ENCODE measurements at places on chromosomes 6 and 20. TPM values are rescaled to one million over a fixed set of nuclear protein-coding genes. Genes with fewer than 3 reads are reported as not detected.

The MYLK4 gene
- 0.32 TPM for total RNA-seq

The AGER gene
- 12.0 TPM for total RNA-seq

The PCNA gene
- 161 TPM for total RNA-seq

The STMN3 gene
- total RNA-seq = 1.7 TPM

DNA sequence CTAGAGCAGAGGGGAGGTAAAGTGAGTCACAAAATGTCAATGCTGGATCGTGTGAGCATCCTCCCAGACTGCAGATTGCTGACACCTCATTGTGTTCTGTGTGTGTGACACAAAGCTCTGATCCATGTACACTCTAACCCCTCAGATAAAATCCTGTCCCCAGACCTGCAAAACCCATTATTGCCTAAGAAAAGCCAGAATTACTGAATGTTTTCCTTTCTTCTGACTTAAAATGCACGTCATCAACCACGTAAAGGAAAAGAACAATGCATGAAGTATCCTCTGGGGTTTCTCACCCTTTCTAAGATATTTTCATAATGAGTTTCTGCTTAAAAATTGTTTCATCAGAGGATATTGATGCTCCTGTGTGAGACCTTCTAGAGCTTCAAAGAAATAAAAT lies 218.0 kb upstream of the PREP start:
- H3K36me3 ChIP-seq = no peaks in the 10 kb centered on the region
- H3K4me3 ChIP-seq = no peak overlapping the region
- no peaks in the 10 kb centered on the region for H3K27me3 ChIP-seq
- no peak for DNase-seq
- H3K4me1 ChIP-seq = no peaks in the 10 kb centered on the region
- H3K27ac ChIP-seq = no peak overlapping the region

DNA sequence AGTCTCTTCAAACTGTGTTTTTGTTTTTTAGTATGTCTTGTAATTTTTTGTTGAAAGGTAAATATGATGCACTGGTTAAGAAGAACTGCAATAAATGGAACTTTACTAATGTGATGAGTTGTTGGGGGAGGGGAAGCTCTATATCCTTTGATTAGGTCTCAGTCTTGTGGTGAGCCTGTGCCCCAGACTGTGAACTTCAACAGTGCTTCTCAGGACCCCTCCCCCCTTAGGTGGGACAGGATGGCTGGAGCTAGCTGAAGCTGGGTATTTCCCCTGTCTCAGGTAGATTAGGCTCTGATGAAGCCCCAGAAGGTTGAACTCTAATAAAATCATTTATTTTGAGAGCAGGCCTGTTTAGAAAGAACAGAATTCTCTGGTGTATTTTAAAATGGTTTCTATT lies 31.4 kb upstream of the TASP1 start:
- no peak overlapping the region for H3K27ac ChIP-seq
- H3K27me3 ChIP-seq = peaks cover 4% of the 10 kb centered on the region
- no peaks in the 10 kb centered on the region for H3K36me3 ChIP-seq
- DNase-seq = no peak
- no peak overlapping the region for H3K4me3 ChIP-seq

DNA sequence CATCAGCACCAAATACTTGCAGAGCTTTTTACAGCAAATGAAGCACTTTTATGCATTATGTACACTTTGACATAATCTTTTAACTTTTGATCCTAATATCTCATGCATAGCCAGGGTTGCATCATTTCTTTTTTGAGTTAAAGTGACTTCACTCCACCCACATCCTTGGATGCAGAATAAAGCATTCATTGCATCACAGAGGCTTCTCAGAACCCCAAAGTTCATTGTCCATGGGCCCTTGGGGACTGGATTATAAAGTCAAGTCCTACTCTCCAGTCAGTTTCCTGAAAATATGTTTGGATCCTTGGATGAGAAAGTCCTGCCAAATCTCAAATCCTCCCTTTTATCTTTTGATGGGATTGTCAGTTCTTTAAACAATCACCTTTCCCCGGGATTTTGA lies 10.6 kb upstream of the EFHC1 start:
- no peak overlapping the region for H3K4me3 ChIP-seq
- no peaks in the 10 kb centered on the region for H3K36me3 ChIP-seq
- H3K27me3 ChIP-seq = no peaks in the 10 kb centered on the region
- H3K27ac ChIP-seq = no peak overlapping the region
